Stimulated activated CD4-positive, alpha-beta T cell treated with anti-CD3 and anti-CD28 coated beads, Interleukin-1b, Interleukin-23, amount 100 ng/mL, for 24 hours (primary cell): ENCODE measurements at places on chromosomes 7 and 10.

DNA sequence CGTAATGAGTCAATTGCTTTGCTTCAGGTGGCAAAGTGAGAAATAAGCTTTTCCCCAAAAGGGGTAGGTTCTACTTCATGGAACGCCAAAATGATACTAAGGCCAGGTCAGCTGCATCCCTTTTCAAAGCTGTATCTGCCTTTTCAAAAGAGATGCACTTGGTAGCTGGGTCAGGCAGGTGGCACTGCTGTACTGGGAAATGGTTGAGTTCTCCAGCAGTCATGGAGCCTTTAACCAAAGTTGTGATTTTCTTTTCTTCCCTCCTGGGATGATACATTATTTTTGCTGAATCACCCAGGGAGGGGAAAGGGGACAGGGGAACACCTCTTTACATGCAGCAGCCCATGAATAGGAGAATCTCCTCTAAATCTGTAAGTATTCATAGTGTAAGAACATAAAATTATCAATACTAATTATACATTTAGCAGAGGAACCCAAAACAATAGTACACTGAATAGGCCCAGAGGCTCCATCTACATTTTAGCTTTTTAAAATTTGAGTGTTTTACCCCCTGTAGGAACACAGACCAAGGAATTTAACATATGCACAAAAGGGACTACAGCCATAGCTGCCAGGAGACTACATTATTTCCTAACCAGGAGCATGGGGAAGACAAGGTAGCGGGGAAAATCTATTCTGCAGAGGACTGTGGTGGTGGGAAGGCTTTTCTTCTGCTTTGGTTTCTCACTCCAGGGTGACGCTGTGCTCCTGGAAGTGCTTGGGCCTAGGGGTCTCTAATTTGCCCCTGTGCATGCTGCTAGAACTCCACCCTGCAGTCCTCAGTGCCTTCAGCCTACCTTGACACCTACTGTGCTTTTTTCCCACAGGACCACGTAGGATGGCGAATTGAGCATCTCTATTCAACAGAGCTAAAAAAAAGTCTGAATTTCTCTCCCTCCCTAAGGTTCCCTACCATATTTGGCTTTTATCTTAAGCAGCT lies 6.4 kb upstream of the GPR22 start:
- DNase-seq = no peak

GRCh38 chr10:131777162-131777561 lies 123.6 kb upstream of the PPP2R2D start:
- no peak for DNase-seq

DNA sequence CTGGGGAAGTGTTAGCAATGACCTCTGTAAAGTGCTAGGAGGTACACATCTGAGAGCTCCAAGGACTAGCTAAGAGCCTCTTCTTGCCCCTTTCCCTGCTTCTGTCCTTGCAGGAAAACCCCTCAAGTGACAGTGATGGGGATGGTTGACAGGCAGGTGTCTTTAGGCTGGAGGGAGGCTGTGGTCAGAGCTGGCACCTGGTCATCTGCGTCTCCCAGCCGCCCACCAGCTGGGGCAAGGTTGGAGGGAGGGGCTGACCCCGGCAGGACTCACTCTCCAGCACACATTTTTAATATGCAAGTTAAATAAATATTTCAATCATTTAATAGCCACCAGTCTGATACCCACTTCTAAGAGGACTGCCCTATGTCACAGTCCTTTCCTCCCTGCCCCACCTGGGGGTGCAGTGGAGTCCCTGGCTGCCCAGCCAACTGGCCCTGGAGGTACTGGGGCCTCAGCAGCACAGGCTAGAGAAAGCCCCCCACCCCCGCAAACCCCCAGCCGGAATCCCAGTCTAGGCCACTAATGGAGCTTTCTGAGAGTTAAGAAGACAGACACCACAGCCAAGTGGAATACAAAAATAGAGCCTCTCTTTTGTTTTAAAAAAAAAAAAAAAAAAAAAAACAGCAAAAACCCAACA lies 6.3 kb downstream of the FGF8 start:
- no peak for DNase-seq

GRCh38 chr7:90625562-90625961 lies 29.4 kb downstream of the CDK14 start:
- no peak for DNase-seq

DNA sequence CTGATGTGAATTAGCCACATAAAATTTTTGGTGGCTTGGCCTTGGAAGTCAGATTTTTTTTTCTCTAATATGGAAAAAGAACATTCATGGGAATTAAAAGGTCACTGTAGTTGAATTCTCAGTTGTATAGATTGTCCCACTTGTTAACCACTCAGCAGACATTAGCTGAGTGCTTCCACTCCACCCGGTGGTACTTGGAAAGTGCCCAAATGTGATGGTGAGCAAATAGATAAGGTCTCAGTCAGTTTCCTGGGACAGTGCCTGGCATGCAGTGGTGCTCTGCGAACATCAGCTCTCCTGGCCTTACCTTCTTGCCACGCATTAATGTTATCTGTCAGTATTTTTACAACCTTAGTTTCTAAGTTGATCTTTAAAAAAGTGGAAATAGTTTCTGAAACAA lies 1.4 kb downstream of the ATP5F1C start:
- DNase-seq = no peak

DNA sequence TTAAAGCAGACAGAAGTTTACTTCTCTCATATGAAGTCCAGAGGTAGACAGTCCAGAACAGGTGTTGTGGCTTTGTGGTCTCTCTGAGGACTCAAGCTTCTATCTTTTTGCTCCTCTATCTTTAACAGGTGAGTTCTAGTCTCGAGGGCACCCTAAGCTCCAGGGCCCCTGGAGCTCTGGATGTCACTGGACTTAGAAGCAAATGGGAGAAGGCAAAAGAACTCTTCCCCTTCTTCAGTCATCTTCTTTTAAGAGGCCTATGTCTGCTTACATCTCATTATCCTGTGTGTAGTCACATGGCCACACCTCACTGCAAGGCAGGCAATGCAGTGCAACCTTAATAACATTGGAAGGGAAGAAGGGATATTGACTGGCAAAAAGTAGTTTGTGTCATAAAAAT lies 61.6 kb downstream of the ADCYAP1R1 start:
- DNase-seq = no peak

GRCh38 chr10:123187781-123188180 lies 33.6 kb downstream of the BUB3 start:
- no peak for DNase-seq

DNA sequence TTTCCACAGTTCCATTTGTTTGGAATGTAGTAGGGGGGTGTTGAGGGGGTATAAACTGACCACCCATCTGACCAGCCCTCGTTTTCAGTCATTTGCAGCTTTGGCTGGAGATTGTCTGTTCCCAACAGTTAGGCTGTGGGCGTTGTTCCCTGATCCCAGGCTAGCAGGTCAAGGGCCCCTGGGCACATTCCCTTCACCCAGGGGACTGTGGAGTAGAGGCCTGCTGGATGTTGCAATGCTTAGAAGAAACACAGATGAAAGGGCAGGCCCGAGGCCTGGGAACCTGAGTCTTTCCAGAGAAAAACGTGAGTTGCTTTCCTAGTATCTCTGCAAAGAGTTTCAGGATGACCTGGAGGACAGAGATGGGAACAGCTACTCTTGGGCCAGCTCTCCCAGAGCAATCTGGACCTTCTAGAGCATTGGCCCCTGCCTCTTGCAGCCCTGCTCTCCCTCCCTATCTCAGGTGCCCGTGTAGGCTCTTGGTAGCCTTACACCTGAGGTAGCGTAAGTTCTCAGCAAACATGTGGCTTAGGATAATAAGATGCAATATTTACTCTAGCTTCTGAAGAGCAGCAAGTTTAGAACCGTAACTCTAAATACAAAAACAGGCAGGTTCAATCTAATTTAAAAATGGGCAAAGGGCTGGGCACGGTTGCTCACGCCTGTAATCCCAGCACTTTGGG lies 99.4 kb upstream of the EFCAB10 start:
- no peak for DNase-seq

GRCh38 chr7:126778101-126778500 lies 474.6 kb downstream of the GRM8 start:
- DNase-seq = no peak

DNA sequence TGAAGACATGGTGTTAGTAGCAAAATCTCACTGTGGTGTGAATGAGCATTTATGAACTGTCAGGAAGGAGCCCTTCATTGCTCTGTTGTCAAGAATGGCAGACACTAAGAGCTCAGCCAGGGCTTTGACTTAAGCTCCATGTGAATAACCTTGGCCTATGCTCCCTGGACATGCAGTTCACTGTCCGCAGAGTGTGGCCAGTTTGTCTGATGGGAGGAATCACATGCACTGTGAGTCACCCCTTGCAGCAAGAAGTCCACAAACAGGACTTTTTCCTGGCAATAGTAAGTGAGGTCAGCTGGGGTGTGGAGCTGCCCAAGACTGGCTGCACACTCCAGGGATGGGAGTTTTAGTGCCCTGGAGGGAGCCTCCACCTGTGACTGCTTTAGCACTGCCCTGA lies 49.5 kb downstream of the ZNF37A start:
- no peak for DNase-seq

DNA sequence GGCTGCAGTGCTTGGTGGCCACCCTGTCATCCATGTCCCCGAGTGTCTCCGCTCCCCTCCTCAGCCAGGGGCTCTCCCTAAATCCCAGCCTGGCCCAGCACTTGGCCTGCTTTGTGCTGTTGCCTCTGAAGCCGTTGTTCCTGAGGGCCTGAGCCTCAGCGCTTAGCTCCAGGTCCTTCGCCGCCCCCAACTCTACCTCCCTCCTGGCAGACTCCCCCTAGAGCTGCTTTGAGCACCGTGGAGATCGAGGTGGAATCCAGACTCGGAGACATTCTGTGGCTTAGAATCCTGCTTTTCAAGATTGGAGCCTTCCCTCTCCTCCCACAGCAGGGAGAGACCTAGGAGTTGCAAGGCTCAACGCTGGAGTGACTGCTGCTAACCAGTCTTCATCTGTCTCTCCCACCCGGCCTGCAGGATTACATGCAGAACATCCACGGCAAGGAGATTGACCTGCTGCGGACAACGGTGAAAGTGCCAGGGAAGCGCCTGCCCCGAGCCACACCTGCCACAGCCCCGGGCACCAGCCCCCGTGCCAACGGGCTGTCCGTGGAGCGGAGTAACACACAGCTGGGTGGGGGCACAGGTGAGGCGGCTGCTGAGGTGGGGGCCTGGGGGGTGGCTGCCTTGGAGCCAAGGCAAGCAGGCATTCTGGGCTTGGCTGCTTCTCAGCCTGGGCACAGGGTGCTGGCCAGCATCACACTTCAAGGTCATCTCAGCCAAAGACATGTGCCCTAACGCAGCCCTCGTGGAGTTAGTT lies 33.3 kb downstream of the GBX1 start:
- DNase-seq = no peak

DNA sequence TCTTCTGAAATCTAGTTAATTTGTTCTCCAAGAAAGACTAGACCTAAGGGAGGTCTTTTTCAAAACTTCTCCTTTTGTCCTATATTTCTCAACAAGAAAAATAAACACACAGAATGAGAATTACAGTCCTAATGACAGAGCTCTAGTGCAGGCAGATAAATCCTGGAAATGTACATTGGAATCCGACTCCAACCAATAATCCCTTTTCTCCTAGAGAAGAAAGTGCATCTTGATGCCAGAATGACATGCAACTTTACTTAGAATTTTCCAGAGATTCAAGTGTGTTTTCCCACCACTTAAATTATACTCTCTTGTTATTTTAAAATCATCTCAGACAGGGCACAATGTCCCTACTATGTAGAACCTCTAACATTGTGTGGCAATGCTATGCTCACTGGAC lies 68.2 kb downstream of the MET start:
- DNase-seq = no peak

- DNase-seq = no peak
These were observed 5.5 kb upstream of the TFPI2 start for GRCh38 chr7:93895859-93896600.

- DNase-seq = no peak
These were observed 502.7 kb upstream of the PODXL start for GRCh38 chr7:132059141-132059540.

DNA sequence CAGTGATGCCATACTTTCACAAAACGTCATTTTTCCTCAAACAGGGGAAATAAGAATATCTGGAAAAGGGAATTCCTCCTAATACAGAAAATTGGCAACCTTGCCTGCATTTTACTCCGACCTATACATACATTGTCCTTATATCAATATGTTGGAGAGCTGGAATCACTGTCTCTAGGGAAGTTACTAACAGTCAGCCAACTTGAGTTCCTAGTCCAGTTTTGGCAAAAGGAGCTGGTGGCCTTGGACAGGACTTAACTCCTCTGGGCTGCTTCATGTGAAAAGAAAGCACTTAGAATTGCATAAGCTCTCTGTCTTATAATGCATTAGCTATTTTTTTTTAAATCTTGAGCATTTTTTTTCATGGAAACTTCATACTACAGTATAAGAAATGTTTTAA lies 174.2 kb upstream of the HGF start:
- DNase-seq = no peak

- no peak for DNase-seq
These were observed 106.8 kb upstream of the CTTNBP2 start for GRCh38 chr7:117979954-117980497.

DNA sequence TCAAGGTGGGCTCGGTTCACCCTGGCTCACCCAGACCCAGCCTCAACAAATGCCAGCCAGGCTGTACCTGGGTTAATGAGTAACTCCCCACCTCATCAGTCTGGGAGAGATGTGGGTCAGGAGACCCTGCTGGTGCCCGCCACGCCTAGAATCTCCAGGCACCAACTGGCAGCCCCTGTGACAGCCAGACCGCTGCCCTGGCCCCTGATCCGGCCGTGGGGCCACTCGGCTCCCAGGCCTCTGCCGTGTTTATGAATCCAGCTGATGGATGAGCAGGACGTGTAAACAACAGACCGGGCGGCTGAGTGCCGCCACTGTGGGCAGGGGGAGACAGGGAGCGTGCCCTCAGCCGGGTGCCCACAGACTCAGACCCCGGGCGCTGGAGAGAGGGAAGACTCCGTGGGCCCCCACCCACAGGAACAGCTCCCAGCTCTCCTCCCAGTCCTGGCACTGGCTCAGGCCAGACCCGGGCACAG lies 34.0 kb upstream of the PDGFA start:
- DNase-seq = no peak

GRCh38 chr7:108486291-108486966 lies 30.2 kb upstream of the NRCAM start:
- DNase-seq = no peak

GRCh38 chr10:4345877-4346646 lies 479.9 kb upstream of the AKR1E2 start:
- DNase-seq = no peak
